ENCODE measurements at places on chromosomes 3 and 15.

- no peak for DNase-seq
Observed at GRCh38 chr3:169053427-169053826, 610.1 kb downstream of the MECOM start.

DNA sequence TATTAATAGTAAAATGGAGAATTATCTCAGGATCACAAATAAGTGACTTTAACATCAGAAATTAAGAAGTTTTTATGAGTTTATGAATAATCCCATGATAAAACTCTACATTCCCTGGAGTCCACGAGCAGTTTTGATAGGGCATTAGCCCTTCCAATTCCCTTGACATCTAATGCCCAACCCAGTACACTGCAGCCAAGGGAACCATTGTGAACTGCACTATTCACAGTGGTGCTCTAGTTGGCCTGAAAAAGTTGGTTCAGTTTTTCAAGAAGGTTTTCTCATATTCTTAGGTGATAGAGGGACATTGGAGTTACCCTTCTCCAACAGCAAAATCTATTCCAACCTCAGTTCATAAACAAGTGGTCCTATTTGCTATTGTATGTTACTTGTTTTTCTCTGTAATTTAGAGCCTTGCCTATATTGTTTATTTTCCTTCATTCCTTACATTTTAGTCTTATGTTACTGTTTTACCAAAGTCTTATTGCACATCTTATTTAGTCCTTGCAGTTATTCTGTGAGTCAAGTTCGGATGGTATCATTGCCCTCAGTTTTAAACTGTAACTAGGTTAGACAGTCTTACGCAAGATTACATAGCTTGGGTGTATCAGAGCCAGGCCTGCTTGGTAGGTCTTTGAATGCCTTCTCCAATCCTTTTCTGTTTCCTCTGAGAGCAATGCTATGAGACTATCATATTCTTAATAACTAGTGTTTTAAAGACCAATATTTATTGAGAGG lies 57.9 kb upstream of the SAMMSON start:
- DNase-seq, result no peak

GRCh38 chr3:58163234-58163633 lies 47.5 kb downstream of the DNASE1L3 start:
- peak; percentile 11 for DNase-seq

GRCh38 chr3:175270866-175271265 lies 411.7 kb downstream of the NAALADL2 start:
- no peak for DNase-seq

DNA sequence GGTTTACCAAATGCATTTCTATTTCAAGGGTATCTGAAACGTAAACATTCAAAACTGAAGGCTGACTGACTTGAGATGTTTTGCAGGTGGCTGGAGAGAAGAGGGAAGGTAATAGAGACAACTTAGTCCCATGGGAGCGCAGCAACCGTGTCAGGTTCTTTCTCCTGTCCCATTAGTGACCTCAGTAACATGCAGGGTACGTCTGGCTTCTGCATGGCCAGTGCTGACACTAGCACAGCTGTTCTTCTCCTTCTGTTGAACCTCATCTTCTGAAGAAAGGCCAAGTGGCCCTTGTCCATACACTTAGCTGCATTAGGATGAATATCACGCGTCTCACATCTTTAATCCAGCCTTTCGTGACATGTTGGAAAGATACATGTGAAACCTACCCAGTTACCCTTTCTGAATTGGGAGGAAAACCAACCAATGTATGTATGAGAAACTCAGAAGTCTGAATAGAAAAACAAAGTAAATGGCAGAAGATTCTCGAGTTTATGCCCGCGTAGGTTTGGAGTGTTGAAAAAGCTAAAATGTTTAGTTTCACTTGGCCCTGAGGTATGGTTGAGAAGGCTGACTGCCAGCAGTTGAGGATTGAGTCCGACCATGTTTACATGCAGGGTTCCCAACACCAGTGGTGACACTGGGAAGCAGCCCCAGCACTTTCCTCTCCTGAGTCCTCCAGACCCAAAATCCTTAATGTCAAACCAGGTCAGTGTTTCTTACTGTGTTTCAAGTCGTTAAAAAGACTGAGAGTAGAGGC lies 10.3 kb downstream of the NCBP2 start:
- no peak for DNase-seq

GRCh38 chr3:125137358-125138033 lies 75.1 kb downstream of the SLC12A8 start:
- DNase-seq, result no peak

GRCh38 chr3:128084675-128085021 lies 32.4 kb downstream of the SEC61A1 start:
- DNase-seq, result no peak

DNA sequence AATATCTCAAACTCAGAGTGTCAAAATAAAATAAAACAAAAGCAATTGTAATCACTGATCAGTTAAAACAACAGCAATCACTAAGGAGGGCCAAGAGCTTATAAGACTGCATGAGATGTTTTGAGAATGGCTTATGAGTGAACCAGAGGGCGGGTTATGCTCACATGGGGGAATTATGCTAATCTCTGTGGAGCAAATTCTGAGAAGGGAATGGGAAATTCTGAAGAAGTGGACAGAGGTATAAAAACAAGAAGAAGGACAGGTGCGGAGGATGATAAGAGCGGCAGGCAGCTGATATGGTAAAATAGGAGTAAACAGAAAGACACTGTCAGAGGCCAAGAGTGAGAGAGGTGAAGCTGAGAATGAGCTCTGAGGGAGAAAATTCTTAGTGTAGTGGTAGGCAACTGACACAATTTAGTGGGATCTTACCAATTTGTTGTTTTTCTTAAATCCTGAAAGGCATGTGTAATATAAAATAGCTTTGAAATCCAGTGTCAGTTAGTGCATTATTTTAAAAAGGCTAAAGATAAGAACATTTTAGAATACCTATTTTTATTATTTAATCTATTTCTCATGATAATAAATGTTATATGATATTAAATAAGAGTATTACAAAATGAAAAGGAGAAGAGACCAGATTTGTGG lies 133.8 kb downstream of the SPATA16 start:
- DNase-seq, result no peak

GRCh38 chr3:125002414-125003368 lies 53.1 kb downstream of the HEG1 start:
- no peak for DNase-seq

- DNase-seq, result no peak
Observed at GRCh38 chr3:60448696-60449095, 802.6 kb downstream of the FHIT start.

DNA sequence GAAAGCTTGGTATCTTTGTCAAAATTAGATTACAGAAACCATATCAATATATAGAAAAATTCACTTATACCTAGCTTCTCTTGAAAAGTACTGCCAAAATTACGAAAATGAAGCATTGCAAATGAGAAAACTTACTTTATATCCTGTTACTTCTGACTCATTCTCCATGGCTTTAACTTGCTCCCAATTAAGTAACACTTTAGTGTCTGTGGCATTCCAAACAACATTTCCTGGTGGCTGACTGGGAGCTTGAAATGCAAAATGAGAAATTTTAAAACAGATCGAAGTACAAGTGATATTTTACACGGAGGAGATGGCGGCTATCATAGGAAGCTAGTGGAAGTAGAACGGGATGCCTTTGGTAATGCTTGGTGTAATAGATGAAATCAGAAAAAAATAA lies 347.3 kb downstream of the CNTN3 start:
- DNase-seq, result no peak

- no peak for DNase-seq
Observed at GRCh38 chr15:46703871-46704637, 1013.3 kb upstream of the SEMA6D start.

GRCh38 chr3:12512534-12513118 lies 28.3 kb downstream of the TSEN2 start:
- no peak for DNase-seq

DNA sequence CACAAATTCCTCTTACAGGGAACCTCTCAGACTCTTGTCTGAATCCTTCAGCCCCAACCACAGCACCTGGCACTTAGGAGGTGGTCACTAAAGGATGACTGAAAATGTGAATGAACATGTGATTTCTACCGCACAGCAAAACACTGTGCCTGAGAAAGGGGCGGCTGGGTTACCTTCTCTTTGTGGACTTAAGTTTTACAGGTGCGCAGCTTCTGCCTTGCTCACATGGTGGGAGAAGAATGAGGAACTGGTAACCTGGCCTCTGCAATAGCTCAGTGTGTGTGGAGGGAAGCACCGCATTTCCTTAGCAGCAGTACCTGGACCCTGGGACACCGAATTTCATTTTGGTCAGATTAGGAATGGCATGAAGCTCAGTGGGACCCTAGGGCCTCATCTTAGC lies 9.8 kb upstream of the ETV5 start:
- no peak for DNase-seq

GRCh38 chr15:55288006-55288717 lies 1.5 kb downstream of the RAB27A start:
- no peak for DNase-seq

DNA sequence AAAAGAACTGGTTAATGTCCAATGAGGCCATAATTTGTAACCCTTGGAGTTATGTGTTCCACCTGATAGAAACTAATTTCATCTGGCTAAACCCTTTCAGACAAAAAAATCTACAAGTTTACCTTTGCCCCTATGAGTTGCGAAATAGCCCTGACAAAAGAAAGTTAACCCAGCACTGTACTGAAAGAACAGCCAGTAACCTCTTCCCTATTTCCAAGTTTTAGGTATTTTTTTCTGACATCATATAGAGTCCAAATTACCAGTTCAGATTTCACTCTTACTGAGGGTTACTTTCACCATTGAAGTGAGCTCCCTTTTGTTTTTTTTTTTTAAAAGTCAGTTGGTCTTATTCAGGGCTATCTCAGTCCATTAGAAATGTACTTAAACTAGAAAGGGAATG lies 42.8 kb upstream of the PTPRG start:
- DNase-seq, result no peak

DNA sequence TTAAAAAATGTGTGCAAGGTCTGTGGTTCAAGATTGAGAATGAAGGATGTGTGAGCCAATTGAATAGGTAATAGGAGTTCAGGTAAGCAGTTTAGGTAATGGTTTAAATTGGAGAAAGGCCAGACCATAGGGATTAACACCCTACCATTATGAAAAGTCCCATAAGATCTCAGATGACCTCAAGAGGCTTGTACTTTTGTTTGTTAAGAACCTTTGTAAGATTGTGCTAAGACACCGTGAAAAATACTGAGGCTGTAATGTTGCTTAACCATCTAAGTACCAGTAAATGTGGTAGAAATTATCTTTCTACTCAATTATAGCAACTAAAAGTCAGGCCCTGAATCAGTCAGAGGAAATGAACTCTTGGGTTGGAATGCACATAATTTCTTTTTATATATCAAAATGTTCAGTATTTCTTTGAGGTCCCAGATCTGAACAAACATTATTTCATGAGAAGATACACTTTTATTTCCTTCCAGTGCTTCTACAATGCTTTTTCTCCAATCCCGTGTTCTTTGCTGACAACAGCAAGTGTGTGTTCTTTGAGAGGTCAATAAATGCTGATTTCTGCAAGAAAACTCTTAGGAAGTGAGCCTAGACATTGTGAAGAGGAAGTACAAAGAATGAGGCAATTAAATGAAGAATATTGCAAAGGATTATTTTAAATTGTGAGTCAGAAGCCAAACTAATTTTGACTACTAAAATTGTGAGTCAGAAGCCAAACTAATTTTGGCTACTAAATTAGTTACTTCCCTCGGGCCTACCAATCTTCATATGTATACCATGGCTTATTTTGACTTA lies 66.4 kb downstream of the TCF12 start:
- no peak for DNase-seq

DNA sequence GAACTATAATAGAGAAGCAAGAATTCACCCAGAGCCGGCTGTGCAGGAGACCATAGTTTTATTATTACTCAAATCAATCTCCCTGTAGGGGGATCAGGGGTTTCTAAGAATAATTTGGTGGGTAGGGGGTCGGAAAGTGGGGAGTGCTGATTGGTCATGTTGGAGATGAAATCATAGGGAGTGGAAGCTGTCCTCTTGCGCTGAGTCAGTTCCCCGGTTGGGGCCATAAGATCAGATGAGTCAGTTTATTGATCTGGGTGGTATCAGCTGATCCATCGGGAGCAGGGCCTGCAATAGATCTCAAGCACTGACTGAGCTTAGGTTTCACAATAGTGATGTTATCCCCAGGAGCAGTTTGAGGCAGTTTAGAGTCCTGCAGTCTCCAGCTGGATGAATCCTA lies 97.0 kb upstream of the SNRPN start:
- no peak for DNase-seq

- no peak for DNase-seq
Observed at GRCh38 chr3:47681016-47681415, 100.7 kb downstream of the SMARCC1 start.

DNA sequence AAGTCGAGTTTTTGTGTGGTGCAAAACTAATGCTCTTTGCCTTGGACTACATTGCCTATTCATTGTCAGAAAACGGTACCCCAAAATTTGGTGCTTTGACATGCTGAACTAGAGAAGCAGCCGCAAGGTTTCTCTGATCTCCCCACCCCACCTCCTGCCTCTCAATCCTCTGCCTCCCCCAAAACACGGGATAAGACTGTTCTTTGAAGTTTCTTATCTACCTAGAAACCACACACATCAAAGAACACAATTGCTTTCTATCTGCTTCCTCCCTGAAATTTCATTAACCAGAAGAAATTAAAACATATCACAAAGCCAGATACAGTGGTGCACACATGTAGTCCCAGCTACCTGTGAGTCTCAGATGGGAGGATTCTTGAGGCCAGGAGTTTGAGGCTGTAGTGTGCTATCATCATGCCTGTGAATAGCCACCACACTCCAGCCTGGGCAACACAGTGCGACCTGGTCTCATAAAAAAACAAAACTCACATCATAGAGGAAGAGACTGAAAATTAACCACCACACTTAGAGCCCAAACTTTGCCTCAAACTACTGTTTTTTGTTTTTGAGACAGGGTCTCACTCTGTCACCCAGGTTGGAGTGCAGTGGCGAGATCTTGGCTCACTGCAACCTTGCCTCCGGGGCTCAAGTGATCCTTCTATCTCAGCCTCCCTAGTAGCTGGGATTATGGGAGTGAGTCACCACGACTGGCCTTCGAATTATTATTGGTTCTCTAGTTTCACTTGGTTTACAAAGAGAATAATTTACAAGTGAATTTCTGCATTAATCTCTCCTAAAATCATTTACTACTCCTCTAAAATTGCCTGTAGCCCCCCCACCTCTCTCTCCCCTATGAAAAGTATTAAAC lies 2.7 kb upstream of the PCNP start:
- DNase-seq, result no peak

DNA sequence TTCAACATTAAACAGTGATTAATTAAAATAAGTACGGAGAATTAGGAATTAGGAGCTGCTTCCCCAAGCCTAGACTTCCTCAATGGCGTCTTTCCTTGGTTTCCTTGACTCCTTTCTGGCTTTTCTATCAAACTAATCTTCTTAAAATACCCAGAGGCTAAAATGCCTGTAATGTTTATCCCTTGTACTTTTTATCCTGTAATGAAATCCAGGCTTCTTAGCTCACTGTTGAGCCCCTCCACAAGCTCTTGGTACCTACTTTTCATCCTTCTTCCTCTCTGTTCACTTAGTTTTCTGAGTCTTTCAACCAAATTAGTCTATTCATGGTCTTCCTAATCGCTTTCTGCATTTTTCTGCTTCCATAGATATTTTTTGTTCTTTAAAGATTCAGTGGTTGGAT lies 6.9 kb upstream of the UBE2E1 start:
- no peak for DNase-seq
